Smooth muscle cell of the pulmonary artery (primary cell): ENCODE measurements at places on chromosomes 6 and 20. TPM values are rescaled to one million over a fixed set of nuclear protein-coding genes. Genes with fewer than 3 reads are reported as not detected.

The BTNL2 gene
- total RNA-seq: not detected in 2 replicates

The PRND gene
- total RNA-seq: not detected in 2 replicates

The SGK1 gene
- total RNA-seq: 66.0 and 183 TPM in 2 replicates

The KIAA0408 gene
- total RNA-seq: 0.50 and 0.78 TPM in 2 replicates

The ZKSCAN8 gene
- total RNA-seq: 23.0 and 26.4 TPM in 2 replicates

The LKAAEAR1 gene
- total RNA-seq: not detected in 2 replicates
